ENCODE measurements at places on chromosomes 5 and 9.

DNA sequence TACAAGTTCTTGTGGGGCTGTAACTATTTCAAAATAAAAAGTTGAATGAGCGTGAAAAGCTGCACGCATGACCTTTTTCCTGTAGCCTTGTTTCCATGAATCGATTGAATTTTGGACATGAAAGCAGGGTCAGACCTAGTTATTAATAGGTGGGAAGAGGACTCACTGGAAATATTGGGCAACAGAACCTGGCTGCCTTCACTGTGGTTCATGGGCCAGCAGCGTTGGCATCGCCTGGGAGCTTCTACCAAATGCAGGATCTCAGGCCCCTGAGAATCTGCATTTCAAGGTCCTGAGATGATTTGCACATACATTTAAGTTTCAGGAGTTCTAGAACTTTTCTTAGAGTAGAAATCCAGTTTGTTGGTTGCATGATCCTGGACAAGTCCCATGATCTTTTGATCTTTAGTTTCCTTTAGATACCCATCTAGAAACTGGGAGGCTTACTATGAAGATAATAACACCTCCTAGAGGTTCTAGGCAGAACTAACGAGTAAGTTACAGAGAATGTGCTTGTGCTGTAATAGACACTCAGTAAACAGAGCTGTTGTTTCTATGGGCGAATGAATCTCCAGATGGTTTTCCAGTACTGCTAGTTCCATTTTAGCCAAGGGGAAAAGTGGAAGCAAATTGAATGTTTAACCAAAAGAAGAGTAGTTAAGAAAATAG lies 12.4 kb downstream of the ANKRD33B start:
- no peak for DNase-seq

GRCh38 chr5:78003450-78003849 lies 227.3 kb upstream of the TBCA start:
- peak; percentile 39 for DNase-seq

GRCh38 chr5:171122372-171122771 lies 186.7 kb upstream of the TLX3 start:
- DNase-seq, result no peak

- no peak for DNase-seq
These were observed 204.0 kb downstream of the FSTL4 start for GRCh38 chr5:133408322-133408721.

- DNase-seq, result no peak
These were observed 141.4 kb downstream of the LRRC70 start for GRCh38 chr5:62720031-62720441.

GRCh38 chr9:135613946-135614805 lies 25.2 kb downstream of the GLT6D1 start:
- DNase-seq, result no peak

- DNase-seq, result peak; percentile 66
These were observed 140.7 kb downstream of the C9orf50 start for GRCh38 chr9:129480227-129480626.

DNA sequence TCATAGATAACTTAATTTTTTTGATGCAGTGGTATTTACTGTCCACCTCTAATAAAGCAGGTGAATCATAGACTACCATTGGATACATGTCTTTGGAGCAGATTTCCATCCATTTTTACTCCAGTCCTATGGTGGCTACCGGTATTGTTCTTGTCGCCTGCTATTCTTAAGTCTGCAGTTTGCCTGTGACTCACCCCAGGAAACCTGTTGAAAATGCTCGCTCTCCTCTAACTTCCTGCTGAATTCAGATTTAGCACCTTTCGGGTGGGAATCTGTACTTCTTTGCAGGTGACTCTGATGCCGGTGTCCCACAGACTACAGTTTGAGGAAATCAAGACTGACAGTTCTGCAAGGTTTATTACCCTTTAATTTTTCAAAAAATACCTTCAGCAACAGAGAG lies 58.8 kb upstream of the DHFR start:
- DNase-seq, result no peak

GRCh38 chr5:126988021-126988569 lies 42.3 kb downstream of the MARCHF3 start:
- no peak for DNase-seq
